Left kidney (tissue), 8 donors: ENCODE measurements at places on chromosomes 1 and 21. TPM values are rescaled to one million over a fixed set of nuclear protein-coding genes. Genes with fewer than 3 reads are reported as not detected.

Gene RGS13
- polyA plus RNA-seq = not detected

DNA sequence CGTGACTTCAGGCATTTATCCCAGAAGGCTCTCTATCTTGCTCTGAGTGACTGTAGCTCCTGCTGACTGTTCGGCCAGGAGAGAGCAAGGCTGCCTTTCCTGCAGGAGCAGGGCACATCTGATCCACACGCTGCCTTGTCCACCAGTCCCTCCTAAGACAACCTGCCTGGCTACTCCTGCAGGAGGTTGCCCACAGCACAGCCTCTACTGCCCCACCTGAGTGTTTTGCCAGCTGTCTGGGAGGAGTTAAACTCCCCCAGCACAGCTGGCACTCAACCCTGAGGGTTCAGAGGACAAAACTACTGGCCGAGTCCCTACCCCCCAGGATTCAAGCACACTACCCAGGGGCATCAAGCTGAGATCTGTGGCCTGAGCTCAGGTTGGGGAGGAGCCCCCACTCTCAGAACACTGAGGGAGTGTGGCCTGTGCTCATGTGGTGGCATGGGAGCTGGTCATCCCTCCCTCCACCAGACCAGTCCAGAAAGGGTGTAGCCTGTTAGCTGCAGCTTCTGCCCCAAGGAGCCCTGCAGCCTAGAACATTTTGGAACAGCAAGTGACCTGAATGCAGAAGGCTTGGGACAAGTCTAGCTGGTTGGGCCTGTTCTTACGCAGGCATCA, 237.3 kb downstream of the SLC44A5 start:
- no peak for DNase-seq

DNA sequence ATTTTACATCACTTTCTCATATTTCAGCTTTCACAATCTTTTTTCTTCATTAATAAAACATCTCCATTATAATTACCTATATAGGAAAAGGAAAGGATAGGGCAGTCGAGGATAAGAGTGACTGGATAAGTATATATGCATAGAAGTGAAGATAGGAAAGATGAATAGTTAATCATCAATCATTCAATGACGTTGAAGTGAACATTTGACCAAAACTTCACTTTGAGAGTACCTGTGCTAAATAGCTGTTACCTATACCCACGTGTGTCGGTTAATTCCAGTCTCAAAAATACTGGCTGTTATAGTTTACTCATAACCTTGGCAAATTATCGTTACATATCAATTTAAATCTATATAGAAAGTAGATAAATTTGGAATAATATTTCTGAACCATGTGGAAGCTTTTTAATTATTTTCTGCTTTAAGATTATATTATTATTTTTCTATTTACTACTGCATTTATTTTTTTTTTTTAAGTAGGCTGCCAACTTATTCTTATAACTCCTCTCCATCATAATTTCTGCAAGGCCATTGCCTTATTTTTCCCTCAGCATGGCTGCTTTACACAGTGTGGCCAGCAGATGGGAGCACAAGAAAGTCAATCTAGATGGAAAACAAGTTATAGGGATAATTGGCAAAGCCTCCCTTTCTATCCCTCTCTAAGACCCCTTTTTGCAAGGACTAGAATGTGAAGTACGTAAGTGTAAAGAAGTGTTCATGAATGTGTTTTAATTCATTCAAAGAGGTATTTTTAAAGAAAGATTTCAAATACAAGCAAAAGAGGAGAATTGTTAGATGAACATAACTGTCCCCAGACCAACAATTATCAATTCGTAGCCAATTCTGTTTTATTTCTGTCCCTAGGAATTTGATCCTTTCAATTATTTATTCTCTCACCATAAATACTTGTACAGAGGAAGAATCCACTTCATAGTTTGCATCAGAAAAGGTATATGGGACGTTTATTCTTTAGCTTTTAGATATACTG, 290.4 kb downstream of the KCNT2 start:
- DNase-seq = no peak

- DNase-seq = no peak
Measured at GRCh38 chr1:16971341-16972188, 8.9 kb downstream of the MFAP2 start.

Gene NOC2L
- polyA plus RNA-seq = 56.4 TPM

DNA sequence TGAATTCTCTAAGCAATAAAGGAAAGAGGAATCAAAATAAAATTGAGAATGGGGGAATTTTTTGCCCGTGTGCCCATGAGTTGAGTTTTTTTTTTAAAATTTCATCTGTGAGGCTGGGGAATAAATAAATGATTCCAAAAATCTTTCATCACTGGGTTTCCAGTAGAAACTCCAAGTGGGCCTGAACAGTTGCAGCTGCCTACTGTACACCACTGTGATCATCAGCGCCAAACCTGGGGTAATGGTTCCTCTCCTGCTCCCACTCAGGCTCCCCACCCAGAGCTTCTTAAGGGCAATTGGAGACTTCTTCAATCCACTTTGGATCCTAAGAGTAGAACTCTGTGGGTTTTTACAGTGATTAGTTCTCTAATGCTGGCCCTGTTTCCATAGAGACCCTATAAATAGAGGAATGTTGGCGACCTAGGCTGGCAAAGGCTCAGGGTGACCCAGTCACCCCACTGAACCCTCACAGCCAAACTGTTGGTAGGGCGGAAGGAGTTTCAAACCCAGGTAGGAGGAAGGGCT, 9.3 kb downstream of the TMCC2 start:
- no peak for DNase-seq

- DNase-seq = no peak
Measured at GRCh38 chr1:62260688-62261087, 58.5 kb downstream of the KANK4 start.

Gene LCE3E
- polyA plus RNA-seq = not detected

DNA sequence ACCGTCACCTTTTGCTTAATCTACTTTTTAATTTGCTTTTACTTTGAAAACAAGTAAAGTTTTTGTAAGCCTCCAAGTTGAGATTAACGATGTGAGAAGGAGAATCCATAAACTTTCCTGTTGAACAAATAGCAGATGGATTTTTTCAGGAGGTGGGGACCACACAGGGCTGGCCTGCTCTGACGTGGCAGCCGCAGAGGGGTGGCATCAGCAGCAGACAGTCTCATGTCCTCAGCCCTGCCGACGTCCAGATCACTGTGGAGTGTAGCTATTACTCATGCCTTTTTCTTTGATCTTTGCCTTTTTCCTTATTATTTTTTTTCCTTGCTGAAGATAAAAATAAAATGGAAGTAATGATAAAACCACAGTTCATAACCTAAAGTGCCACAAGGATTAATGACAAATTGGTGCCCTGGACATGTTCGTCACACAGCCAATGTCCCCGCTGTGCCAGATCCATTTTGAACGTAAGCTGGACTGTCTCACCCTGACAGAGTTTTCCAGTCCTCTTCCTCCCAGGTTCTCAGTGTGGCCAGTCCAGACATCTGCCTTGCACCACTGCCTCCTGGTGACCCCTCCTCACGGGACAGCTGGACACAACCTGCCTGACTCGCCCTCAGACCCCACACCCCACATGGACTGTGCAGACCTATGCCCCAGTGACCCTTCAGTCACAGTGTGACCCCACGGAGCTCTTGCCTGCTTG, 15.4 kb upstream of the ZBTB21 start:
- no peak for DNase-seq

DNA sequence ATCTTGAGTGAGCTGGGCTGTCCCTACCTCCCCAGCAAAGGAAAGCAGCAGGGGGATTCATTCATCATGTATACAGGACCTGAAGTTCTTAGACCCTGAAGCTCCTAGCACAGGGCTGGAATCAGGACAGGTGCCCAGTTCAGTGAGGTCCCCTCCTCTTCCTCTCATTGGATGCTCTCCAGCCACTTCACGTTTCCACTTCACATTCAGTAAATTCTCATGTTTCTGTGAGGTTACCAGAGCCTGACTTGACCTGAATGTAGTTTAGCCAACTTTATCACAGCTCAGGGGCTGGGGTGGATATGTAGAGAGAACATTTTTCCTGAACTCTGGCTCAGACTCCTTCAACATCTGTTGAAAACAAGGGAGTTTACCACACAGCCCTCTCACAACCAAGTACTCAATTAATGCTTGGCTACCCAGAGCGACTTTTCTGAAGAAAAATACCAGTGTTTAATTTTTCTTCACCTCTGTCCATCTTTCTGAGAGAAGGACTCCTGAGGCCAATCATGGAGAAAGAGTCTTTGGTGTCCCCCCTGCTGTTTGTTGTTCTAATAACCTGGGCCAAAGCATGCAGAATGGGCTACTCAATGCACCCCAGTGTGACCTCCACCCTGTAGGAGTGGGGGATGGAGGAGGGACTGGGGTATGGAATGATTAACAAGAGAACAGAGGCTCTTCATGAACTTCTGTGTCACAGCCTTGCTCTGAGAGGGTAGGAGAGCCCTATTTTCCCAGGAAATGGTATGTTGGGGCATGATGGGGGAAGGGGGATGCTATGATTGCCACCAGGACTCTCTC, 108.3 kb upstream of the FGGY start:
- no peak for DNase-seq

- DNase-seq = peak; percentile 68
Measured at GRCh38 chr1:48039088-48040054, 42.2 kb upstream of the TRABD2B start.

DNA sequence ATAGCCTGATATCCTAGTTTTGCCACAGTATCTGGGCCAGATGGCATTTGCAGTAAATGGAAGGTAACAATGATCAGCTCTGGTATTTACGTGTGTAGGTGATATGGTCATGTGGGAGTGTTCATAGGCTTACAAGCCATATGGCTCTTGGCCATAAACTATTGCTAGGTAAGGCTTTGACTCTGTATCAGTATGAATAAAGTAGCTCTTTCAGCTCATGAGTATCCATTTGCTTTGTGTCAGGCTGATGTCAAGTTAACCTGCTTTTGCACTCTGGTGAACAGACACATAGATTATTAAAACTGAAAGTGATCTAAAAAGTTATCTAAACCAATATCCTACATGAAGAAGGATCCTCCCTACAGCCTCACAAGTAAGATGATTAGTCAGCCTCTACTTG, 69.0 kb downstream of the DDR2 start:
- no peak for DNase-seq

DNA sequence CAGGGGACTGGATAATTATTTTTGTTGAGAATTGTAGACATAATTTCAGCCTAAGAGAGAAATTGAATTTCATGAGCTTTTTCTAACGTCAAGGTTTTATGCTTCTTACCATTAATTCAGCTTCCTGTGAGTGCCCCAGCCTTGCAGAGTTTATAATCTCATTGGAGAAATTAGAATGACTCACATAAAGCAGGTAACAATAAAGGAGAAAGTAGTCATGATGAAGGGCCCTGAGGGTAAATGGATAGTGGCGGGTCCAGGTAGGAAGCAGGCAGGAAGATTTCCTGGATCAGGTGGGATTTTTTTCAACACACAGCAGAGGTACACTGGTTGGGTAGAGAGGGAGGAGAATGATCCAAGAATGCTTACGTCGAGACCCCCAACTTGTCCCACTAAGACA, 311.4 kb downstream of the BARHL2 start:
- DNase-seq = no peak

DNA sequence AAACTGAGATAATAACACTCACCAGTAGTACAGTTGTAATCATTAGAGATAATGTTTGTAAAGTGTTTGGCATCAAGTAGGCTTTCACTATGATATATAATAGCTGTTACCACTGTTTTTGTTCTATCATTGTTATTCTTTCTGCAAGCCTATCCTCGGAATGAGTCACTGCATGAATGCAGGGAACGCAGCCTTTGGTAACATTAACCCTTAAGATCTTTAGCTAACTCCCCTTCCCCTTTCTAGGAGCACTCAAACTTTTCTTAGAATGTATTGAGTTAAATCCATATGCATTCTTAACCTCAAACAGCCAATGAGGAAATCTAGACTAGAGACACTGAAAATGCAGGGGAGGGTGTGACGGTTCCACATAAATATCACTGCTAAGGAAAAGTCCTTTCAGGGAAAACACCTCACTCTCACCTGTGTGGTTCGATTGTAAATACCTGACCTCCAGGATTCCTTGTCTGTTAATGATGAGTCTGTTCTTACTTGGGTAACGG, 467.3 kb downstream of the SETD4 start:
- no peak for DNase-seq

DNA sequence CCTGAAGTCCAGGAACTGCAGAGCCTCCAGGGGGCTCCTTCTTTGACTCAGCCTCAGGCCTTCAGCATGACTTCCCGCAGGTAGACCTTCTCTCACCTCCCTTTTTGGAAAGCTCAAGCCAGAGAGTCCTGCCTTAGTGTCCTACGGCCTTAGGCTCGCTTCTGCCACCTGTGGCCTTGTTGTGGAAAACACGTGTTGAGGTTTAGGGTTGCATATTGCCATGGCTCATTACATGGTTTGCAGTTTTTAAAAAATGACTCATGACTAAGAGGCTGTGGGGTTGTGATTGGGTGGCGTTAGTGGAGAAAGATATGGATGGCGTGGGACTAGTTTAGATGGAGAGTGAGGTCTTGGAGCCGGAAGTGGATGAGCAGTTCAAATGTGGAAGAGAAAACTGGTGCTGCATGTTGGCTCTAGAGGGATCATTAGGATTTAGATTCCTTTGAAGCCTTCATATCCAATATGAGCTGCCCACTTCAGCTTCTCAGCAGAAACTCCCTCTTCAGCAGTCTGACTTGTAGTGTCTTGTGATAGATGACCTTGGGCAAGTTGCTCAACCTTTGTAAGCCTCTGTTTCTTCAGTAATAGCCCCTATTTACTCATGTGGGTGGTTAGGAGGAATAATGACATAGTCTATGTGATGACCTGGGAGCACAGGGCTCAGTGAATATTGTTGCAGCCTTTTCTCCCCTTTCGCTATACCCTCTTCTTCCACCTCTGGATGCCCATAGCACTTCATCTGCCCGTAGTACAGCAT, 6.5 kb upstream of the FGGY start:
- DNase-seq = no peak

- peak; percentile 38 for DNase-seq
Measured at GRCh38 chr1:66503841-66504470, 30.0 kb upstream of the SGIP1 start.

- DNase-seq = peak; percentile 40
Measured at GRCh38 chr1:235809688-235810397, 56.9 kb downstream of the LYST start.

DNA sequence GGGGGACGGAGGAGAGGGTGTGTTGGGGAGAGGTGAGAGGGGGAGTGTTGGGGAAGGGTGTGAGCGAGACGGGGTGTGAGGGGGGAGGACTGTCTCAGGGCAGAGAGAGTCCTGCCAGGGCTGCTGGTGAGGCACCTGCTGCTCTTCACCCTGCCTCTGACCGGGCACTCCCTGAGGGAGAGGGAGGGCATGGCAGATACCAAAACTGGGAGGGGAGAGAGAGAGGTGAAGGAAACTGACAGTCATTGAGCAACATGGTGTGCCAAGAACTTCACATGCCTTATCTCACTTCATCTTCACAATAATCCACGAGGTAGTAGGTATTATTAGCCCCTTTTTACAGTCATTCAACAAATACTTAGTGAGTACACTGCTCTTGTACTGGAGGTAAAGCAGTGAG, 61.3 kb upstream of the ARTN start:
- no peak for DNase-seq

- DNase-seq = no peak
Measured at GRCh38 chr1:2983706-2984398, 37.4 kb upstream of the ACTRT2 start.

Gene OR2M2
- not detected for polyA plus RNA-seq

Gene CLCA4
- polyA plus RNA-seq = not detected

Gene CYP4B1
- 2.2 TPM for polyA plus RNA-seq
